ENCODE measurements at places on chromosomes 1 and 21. TPM values are rescaled to one million over a fixed set of nuclear protein-coding genes. Genes with fewer than 3 reads are reported as not detected.

DNA sequence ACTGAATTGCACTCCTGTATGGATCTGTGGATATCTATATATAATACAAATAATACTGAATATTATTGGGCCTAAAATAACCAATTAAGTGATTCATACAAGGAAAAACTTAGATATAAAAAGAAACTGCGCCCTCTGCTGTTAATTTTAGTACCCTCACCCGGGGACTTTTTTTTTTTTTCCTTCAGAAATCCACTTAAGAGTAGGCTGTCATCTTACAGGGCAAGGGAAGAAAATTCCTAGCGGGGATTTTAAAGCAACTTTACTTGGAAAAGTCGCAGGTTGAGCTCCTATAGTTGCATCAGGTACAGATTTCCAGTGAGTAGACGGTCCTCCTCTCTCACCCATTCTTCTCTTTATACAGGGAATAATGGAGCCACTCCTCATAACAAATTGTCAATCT, 1.3 kb downstream of the NTNG1 start:
- no peak overlapping the region for H3K27ac ChIP-seq
- H3K36me3 ChIP-seq = no peaks in the 10 kb centered on the region
- peaks cover 3% of the 10 kb centered on the region for H3K4me1 ChIP-seq

DNA sequence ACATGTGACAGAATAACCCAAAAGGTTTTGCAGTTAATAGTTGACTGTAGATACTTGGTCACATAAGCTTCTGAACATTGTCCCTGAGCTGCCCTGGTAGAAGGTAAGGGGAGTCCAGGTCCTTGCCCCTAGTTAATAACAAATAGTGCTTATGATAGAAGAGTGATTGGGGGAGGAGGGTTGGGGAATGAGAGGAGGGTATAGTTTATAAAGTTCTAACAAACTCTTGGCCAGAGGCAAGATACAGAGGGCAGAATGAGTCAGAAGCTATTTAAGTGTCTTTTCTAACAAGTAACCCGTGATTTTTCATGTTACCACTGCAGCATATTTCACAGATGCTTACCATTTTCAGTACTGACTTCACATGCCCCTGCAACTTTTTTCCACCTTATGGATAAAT, 26.7 kb upstream of the MYOCOS start:
- no peaks in the 10 kb centered on the region for H3K4me1 ChIP-seq
- H3K27ac ChIP-seq = no peak overlapping the region
- H3K27me3 ChIP-seq = no peaks in the 10 kb centered on the region
- H3K36me3 ChIP-seq = peaks cover 16% of the 10 kb centered on the region
- H3K4me3 ChIP-seq = no peak overlapping the region

- DNase-seq = peak; percentile 25
- H3K27ac ChIP-seq = peak overlapping the region; percentile 77
- peaks cover 5% of the 10 kb centered on the region for H3K36me3 ChIP-seq
Measured at GRCh38 chr1:42765832-42766740, 742 bp downstream of the P3H1 start.

- no peaks in the 10 kb centered on the region for H3K27me3 ChIP-seq
- no peak for DNase-seq
- no peak overlapping the region for H3K4me3 ChIP-seq
- no peak overlapping the region for H3K27ac ChIP-seq
- no peaks in the 10 kb centered on the region for H3K36me3 ChIP-seq
Measured at GRCh38 chr1:41838266-41838665, 80.5 kb downstream of the HIVEP3 start.

DNA sequence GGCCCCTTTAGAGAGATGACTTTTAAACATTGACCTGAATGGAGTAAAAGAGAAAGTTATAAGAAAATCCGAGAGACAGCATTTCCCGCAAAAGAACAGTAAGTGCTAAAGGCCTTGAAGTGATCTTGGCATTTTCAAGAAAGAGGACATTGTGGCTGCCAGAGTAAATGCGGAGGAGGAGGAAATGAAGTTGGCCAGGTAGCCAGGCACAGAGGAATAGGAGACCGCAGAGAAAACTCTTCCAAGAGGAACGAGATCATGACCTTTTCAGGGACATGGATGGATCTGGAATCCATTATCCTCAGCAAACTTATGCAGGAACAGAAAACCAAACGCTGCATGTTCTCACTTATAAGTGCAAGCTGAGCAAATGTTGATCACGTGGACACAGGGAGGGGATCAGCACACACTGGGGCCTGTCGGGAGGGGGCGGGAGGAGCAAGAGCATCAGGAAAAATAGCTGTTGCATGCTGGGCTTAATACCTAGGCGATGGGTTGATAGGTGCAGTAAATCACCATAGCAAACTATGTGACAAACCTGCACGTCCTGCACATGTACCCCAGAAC, 49.7 kb downstream of the EEIG2 start:
- no peaks in the 10 kb centered on the region for H3K27me3 ChIP-seq
- no peak overlapping the region for H3K27ac ChIP-seq
- DNase-seq = no peak
- H3K4me3 ChIP-seq = no peak overlapping the region
- H3K4me1 ChIP-seq = no peaks in the 10 kb centered on the region

GRCh38 chr1:36511804-36512798, 29.4 kb upstream of the CSF3R start:
- no peak overlapping the region for H3K27ac ChIP-seq
- no peak for DNase-seq
- no peaks in the 10 kb centered on the region for H3K36me3 ChIP-seq
- no peaks in the 10 kb centered on the region for H3K4me1 ChIP-seq

DNA sequence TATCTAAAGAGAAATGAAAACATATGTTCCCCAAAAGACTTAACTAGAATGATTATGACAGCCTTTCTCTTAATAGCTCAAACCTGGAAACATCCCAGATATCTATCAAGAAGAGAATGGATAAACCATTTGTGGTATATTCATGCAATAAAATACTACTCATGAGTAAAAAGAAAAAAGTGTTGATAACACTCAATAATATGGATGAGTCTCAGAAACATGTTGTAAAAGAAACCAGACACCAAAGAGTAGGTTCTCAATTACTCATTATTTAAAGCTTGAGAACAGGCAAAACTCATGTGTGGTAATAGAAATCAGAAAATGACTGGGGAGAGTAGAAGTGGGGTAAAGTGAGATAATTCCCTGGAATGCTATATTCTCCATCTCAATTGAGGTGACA, 154.1 kb downstream of the PHTF1 start:
- no peak for DNase-seq
- H3K36me3 ChIP-seq = no peaks in the 10 kb centered on the region
- H3K27me3 ChIP-seq = no peaks in the 10 kb centered on the region
- no peak overlapping the region for H3K4me3 ChIP-seq

DNA sequence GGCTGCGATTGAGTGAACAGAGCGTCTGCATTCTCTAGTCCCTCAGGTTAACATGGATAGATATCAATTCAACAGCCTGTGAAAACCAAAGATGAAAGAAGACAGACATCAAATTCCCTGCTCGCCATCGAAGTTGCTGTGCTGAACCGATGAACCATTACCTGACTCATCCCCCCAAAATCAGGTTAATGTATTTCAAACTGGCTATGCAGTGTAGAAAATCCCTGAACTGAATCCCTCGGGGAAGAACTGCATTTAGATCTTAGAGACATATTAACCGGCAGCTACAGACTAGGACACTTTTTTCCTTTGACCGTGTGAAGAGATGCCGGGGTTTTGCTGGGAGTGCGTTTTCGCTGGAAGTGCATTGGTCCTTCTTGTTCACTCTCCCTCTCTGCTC, 213.2 kb upstream of the KIAA0040 start:
- DNase-seq = no peak
- H3K27me3 ChIP-seq = no peaks in the 10 kb centered on the region

- no peak overlapping the region for H3K27ac ChIP-seq
- H3K27me3 ChIP-seq = no peaks in the 10 kb centered on the region
- H3K4me1 ChIP-seq = no peaks in the 10 kb centered on the region
- peaks cover 59% of the 10 kb centered on the region for H3K36me3 ChIP-seq
- DNase-seq = no peak
- no peak overlapping the region for H3K4me3 ChIP-seq
Measured at GRCh38 chr1:236576004-236576403, 28.3 kb downstream of the HEATR1 start.

- H3K36me3 ChIP-seq = no peaks in the 10 kb centered on the region
- H3K4me1 ChIP-seq = no peaks in the 10 kb centered on the region
- no peak overlapping the region for H3K27ac ChIP-seq
- H3K27me3 ChIP-seq = no peaks in the 10 kb centered on the region
- no peak for DNase-seq
Measured at GRCh38 chr1:214058076-214058475, 70.3 kb downstream of the PROX1 start.

DNA sequence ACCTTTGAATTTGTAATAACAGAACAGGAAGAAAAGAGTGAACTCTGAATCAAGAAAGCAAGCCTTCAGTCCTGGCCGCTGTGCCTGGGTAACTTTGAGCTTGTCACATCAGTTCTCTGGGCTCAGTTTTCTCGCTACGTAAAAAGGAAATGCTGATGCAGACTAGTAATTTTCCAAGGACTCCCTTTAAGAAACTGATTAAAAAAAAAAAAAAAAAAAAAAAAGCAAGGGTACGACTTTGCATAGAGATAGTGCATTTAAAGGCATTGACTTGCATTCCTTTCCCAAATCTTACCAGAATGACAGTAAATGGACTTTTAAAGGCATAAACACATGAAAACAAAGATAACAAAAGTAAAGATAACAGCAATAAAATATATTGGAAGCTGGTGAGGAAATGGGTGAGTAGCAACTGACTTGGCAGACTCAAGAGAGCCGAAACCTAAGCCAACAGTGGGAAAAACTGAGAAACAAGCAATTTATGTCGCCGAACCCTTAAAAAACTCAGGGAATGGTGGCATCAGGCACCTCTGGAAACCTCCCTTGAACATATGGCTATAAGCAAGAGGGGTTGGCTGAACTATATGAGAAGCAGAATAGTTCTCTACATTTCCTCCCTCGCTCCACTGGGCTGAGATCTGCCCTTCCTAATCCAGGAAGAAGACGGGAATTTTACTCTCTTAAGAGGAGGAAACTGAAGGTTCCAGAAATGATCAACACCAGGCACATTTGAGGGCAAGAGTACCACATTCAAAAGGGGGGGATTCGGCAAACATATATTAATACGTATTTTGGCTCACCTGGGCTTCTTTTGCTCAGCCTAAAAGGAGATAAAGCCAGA, 189.2 kb downstream of the CDC7 start:
- no peak overlapping the region for H3K27ac ChIP-seq
- H3K36me3 ChIP-seq = no peaks in the 10 kb centered on the region
- DNase-seq = no peak
- no peak overlapping the region for H3K4me3 ChIP-seq
- H3K4me1 ChIP-seq = peaks cover 10% of the 10 kb centered on the region
- H3K27me3 ChIP-seq = no peaks in the 10 kb centered on the region

- no peak overlapping the region for H3K4me3 ChIP-seq
- H3K27me3 ChIP-seq = no peaks in the 10 kb centered on the region
- no peaks in the 10 kb centered on the region for H3K4me1 ChIP-seq
- no peak for DNase-seq
Measured at GRCh38 chr1:225509376-225509707, 81.5 kb upstream of the LBR start.

DNA sequence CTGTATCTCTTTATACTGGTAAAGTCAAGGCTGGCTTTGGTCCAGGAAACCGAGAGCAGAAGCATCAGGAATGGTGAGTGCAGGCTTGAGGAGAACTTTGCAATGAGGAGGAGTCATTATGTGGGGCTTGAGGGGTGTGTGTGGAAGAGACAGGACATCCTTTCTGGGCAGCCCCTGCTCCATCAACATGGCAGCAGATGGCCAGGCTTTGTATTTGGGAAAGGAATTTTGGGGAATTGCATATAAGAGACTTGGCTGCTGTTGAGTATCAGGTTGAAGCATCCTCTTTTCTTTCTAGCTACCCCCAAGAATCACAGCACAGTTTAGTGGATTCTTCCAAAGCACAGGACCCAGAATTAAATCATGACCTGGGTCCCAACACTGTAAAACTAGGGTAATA, 33.4 kb downstream of the VTCN1 start:
- H3K27me3 ChIP-seq = no peaks in the 10 kb centered on the region
- H3K27ac ChIP-seq = no peak overlapping the region
- H3K4me1 ChIP-seq = no peaks in the 10 kb centered on the region
- DNase-seq = no peak

- no peaks in the 10 kb centered on the region for H3K27me3 ChIP-seq
- H3K4me1 ChIP-seq = no peaks in the 10 kb centered on the region
- no peaks in the 10 kb centered on the region for H3K36me3 ChIP-seq
Measured at GRCh38 chr1:233790662-233791371, 113.7 kb upstream of the SLC35F3 start.

- no peak overlapping the region for H3K4me3 ChIP-seq
- no peak overlapping the region for H3K27ac ChIP-seq
- no peak for DNase-seq
- no peaks in the 10 kb centered on the region for H3K27me3 ChIP-seq
Measured at GRCh38 chr1:51719146-51719545, 102.3 kb downstream of the OSBPL9 start.

DNA sequence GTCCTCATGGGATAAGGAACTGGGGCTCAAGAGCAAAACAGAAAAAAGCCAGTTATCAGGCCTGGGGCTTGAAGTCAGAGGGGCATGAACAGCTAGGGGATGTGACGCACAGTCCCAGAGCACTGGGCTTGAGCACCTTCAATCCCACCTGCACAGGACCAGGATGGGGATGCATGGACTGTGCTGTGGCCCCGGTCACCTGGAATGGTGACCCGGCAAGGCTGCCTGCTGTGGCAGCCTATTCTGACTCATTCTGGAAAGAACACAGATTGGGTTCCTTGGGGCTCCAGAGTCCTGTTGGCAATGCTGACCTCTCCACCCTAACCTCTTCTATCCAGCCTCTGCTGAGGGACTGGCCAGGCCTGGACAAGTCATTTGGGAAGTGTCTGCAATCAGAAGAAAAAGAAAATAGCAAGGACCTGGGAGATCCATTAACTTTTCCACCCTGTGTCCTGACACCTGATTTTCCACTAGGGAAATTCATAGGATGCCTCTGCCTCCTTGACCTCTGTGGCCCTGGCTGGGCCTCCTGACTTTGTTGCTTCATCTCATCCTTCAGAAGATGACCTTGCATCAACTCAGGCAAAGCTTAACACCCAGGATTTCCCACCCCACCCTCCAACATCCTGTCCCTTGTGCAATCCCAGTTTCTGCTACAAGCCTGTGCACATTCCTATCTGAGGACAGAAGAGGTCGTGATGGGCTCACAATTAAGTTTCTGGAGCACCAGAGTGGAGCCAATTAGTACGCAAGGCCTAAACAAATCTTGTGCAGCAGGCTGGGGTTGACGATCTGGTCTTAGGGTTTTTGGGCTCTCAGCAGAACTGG, 17.9 kb upstream of the FMOD start:
- no peak for DNase-seq
- H3K4me3 ChIP-seq = no peak overlapping the region
- H3K36me3 ChIP-seq = no peaks in the 10 kb centered on the region
- H3K27ac ChIP-seq = no peak overlapping the region
- peaks cover 4% of the 10 kb centered on the region for H3K27me3 ChIP-seq

GRCh38 chr21:45542667-45543370, 579 bp upstream of the SLC19A1 start:
- no peaks in the 10 kb centered on the region for H3K36me3 ChIP-seq
- no peaks in the 10 kb centered on the region for H3K27me3 ChIP-seq
- peaks cover 15% of the 10 kb centered on the region for H3K4me1 ChIP-seq
- peak overlapping the region; percentile 80 for H3K27ac ChIP-seq

TMEM82 gene
- not detected for total RNA-seq

GABRD gene
- not detected for total RNA-seq

TMPRSS15 gene
- not detected for total RNA-seq

ITLN2 gene
- total RNA-seq = not detected

TNN gene
- total RNA-seq = not detected

C1orf167 gene
- not detected for total RNA-seq

BSND gene
- total RNA-seq = not detected

IL19 gene
- total RNA-seq = not detected

PRDM16 gene
- 0.05 TPM for total RNA-seq

DMBX1 gene
- 0.13 TPM for total RNA-seq

CHD5 gene
- 0.93 TPM for total RNA-seq

Measured in naive thymus-derived CD4-positive, alpha-beta T cell (primary cell).